M059J (cell line): ENCODE measurements at places on chromosomes 11 and 22.
A peak's percentile ranks its signal among the peaks of the same experiment; 100 is the strongest.

DNA sequence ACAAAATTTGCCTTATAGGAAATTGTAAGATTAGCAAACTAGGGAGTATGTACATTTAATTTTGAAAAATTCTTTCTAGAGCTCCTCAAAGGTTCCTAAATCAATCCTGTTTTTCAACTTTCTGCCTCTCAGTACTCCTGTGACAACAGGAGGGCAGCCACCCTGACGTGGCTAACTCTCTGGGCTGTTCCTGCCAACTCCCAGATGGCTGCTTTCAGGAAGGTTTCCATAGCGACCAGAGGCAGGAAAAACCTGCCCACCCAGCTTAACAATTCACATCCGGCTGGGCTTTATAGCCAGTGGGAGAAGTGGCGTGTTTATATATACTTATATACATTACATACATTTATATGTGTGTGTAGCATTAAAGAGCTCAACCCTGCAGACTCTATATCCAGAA lies 26.5 kb downstream of the SGSM3 start:
- no peak for DNase-seq

DNA sequence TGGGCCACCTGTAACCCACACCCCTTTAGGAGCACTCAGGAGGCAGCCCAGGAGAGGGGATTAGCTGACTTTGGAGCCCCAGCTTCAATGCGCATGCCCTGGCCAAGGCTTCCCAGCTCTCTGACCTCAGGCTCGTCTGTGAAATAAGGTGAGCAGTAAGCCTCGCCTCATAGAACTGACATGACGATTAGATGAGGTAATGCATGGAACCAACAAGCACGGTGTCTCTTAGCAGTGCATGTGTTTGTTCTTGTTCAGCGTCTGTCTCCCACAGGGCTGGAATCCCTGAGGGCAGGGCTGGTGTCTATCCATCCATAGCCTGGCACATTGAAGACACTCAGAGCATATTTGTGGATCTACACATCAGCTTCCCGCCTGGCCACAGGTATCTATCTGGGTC lies 415.4 kb downstream of the MN1 start:
- DNase-seq: no peak

GRCh38 chr22:44532552-44532951 lies 34.5 kb upstream of the RTL6 start:
- DNase-seq: no peak

GRCh38 chr11:134008634-134009071 lies 51.9 kb upstream of the IGSF9B start:
- no peak for DNase-seq

- no peak for DNase-seq
These were observed 120.1 kb downstream of the ENTHD1 start for GRCh38 chr22:39773503-39773902.

GRCh38 chr11:119363851-119364590 lies 17.5 kb downstream of the USP2 start:
- DNase-seq: no peak

DNA sequence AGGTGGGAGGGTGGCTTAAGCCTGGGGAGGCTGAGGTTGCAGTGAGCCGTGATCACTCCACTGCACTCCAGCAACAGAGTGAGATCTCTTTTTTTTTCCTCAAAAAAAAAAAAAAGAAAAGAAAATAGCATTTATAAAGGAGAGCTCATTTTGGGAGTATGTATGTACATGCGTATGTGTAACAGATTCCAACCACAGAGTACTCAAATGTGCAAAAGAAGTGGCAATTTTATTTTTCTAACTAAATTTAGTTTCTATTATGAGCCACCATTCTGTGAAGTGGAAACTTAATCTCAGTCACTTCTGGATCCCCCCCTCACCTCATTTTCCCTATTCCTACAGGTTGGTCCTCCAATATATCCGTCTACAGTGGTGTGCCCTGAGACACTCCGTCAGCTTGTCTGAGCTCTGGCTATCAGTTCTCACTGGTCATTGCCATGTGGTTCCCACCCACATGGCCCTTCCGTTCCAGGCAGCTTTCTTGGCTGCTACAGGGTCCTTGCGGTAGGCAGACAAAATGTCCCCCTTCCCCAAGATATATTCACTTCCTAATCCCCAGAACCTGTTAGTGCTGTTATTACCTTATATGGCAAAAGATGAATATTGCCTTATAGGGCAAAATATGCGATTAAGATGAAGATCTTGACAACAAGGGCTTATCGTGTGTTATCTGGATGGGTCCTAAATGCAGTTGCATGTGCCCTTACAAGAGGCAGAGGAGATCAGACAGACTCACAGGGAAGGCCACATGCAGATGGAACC lies 35.8 kb upstream of the TSKU start:
- DNase-seq: no peak

DNA sequence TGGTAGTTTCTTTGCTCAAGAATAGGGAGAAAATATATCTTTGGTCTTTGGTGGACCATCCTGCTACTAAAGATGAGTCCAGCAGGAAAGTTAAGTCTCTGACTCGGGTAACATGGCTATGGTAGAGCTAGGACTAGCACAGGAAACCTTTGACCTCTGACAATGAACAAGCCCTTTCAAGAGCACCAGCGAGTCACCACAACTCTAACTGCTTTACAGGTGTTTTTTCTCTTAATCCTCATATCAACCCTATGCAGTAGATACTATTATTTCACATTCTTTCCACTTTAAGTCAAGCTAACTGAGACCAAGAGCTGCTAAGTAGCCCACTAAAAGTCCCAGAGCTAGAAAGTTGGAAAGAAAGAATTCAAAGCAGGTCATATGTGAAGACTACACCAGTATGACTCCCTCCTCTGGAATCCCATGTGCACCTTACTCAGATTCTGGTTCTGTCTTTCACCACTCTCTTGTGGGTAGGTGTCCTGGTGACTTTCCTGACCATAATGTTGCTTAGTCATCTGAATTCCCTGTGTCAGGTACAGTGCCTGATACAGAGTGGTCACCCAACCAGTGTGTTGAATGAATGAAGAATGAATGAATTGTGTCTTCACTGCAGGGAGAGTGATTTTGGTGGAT lies 53.8 kb upstream of the ME3 start:
- DNase-seq: peak; percentile 93

GRCh38 chr11:35711173-35711910 lies 48.8 kb downstream of the TRIM44 start:
- DNase-seq: no peak

DNA sequence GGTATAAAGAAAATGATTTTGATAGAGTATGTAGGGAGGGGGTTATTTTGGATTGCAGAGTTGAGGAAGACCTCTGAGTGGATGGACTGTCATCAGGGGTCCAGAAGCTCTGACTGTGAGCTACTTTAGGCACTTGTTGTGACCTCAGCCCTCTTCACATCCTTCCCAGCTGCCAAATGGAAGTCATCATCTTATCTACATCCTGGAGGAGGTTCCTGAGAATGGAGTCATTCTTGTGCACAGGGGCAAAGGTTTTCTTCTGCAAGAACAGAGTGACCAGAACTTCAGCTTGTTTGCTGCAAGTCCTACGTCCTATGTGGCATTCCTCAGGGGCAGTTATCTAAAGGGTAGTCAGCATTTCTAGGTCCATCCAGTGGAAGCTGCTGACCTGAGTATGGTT lies 393.8 kb downstream of the AASDHPPT start:
- no peak for DNase-seq

DNA sequence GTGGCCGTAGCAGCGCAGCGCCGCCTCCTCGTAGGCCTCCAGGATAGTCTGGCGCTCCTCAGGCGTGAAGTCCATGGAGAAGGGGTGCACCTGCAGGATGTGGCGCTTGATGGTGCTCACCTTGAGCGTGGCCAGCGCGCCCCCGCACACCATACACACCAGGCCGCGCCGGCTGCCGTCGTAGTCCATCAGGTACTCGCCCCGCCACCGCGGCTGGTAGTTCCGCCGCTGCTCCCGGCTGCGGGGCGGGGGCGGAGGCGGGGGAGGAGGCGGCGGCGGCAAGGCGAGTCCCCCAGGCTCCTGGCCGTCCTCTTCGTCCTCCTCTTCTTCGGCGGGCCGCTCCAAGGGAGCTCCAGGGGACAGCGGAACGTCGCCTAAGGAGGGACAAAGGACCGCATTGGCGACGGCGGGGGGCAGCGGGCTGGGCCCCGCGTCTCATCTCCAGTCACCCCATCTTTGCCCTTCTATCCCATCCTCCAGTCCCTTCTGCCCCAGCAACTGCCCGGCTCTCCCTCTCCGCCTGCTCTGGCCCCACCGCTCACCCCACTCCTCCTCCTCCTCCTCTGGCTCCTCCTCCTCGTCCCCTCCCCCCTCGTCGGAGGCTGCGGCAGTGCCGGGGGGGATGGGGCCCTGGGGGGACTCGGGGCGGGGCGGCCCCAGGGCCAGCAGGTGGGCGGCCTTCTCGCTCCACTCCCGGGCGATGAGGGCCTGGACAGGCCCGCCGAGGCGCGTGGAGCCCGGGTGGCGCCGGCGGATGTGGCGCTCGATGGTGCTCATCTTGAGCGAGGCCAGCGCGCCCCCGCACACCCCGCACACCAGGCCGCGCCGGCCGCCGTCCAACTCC lies 4.9 kb downstream of the ZFTA start:
- DNase-seq: no peak

- no peak for DNase-seq
These were observed 174.7 kb downstream of the IGLL1 start for GRCh38 chr22:23405366-23405851.

GRCh38 chr11:119685111-119685746 lies 43.8 kb downstream of the NECTIN1 start:
- no peak for DNase-seq

- no peak for DNase-seq
These were observed 17.1 kb downstream of the MPEG1 start for GRCh38 chr11:59195586-59195985.

DNA sequence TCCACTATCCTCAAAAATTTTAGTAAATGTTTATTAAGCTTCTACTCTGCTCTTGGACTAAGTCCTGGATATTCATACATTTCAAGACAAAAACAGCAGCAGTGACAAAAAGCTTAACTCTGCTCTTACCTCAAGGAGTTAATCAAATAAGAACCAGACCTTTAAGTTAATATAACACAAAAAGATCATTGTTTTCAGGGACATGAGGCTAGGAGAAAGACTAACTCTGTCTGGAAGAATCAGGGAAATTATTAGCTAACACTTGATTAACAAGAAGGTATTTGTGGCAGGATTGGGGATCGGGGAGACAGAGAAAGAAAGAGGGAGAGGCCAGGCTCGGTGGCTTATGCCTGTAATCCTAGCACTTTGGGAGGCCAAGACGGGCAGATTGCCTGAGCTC lies 74.4 kb downstream of the PPP2R1B start:
- DNase-seq: no peak
